GM13976 (cell line): ENCODE measurements at places on chromosomes 12 and 14.

- DNase-seq = no peak
These were observed 21.2 kb downstream of the BCL7A start for GRCh38 chr12:122042910-122043309.

- DNase-seq = peak; percentile 70
These were observed 30.3 kb downstream of the DMAC2L start for GRCh38 chr14:50342221-50343078.

DNA sequence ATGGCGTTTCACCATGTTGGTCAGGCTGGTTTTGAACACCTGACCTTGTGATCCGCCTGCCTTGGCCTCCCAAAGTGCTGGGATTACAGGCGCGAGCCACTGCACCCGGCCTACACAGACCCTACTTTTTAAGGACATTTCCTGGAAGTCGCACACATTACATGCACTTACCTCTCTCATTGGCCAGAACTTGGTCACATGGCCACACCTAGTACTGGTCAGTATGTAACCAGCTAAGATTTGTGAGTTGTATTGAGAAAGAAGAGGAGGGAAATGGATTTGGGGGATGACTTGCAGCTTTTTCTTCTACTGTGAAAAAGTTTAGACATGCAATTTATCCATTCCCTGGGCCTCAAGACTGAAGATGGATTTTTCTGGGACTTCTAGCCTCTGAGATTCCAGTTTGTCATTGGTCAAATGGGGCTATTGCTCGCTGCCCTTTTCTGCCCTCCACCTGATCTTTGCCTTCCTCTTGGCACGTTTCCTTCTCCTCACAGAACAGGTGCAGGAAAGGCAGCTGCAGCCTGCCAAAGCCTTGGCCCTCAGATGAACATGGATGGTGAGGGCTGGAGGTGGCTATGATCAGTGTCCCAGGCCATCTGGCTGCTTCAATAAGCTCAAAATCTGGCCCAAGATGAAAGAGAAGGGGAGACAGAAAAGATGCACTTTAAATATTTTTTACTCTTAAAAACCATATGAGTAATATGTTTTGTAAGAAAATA is 7.1 kb upstream of the ZDHHC22 start:
- DNase-seq = no peak

DNA sequence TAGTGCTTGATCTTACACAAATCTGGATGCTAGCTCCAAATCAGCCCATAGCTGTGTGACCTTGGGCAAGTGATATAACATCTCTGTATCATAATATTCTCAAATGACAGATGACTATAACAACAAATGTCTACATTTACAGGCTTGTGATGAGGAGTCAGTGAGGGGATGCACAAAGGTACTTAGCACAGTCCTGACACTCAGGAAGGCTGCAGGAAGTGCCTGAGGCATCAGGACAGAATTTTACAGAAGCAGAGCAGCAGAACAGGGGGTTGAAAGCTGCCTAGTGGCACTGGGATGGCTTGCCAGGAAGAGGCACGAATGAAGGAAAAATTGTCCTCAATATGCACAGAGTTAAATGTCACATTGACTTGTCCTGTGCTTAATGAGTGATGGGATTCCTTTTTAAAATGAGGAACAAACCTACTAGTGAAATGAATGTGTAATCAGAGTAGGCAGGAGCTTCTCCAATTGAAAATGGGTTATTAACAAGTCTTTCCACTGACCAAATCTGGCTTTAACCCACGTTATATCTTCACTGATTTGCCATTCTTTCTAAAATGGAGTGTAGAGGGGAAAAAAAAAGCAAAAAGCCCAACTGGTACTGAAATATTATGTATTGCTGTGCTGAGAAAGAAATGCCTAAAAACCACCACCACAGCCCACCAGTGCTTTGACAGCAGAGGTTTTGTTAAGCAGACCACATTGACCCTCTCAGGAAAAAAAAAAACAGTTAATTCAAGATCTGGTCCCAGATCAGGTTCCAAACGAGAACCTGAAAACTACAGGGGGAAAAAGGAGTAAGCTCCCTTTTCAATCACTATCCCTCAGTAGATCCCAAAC is 11.6 kb downstream of the BTG1 start:
- DNase-seq = no peak

DNA sequence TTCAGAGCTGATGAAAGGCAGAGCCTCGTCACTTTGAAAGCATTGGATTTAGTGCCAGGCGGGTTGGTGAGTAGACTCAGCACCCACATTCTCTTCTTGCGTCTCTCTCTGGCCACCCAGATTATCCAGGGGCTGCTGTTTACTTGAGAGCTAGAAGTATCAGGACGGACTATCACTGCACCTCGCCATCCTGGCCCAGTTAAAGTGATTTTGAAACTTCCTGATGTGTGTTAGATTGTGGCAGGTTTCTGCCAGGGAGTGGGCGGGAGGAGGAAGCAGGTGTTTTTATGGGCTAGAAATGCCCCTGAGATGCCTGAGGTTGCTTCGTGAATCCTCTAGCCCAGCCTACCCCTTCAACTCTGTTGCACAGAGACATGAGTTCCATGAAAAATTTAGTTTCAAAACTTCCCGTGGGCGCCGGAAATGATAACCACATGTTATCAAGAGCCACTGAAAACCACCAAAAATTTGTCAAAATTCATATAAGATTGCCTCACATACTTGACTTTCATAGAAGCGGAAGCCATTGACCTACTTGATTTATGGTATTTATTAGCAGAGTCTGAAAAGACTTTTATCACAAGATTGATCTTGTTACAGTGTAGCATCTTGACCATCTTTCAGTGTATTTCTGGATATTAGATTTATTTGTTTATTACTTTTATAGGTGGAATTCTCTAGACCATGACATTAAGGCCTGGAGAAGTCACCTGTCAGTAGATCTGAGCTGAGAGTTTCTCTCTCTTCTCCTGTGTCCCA is 466.0 kb downstream of the RAD51B start:
- no peak for DNase-seq

DNA sequence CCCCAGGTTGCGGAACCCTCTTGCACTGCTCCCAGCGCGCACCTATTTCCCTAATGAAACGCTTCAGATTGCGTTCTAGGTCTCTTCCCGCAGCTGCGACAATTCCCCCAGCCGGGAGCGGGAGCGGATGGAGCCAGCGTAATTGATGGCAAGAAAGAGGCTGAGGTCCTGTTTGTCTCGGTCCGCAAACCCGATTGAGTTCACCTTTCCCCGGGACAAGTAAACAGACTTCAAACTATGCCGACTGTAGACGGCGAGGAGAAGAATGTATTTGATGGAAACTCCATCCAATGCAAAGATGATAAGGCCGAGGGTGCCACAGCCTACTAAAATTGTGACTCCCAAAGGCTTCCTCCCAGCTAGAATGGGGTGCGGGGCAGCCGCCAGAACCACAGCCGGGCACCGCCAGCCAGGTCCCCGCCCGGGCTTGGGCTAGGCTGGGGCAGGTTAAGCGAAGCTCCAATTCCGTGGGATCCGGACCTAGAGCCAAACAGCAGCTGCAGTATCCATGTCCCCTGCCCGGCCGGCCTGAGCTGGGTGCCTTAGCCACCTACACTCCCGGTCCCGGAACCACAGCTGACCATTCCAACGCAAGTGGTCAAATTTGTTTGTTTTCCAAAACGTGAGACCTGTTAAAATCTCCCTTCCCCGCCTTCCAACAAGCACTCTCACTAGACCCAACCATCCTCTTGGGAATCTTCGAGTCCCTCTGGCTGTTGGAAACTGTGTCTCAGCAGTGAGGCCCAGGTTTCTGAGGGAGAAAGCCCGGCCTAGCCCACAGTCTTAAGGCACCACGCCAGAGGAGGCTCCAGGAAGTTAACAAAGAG is 5.5 kb downstream of the NKX2-1 start:
- DNase-seq = peak; percentile 34

- no peak for DNase-seq
These were observed 72.9 kb downstream of the LMNTD1 start for GRCh38 chr12:25480145-25480544.

DNA sequence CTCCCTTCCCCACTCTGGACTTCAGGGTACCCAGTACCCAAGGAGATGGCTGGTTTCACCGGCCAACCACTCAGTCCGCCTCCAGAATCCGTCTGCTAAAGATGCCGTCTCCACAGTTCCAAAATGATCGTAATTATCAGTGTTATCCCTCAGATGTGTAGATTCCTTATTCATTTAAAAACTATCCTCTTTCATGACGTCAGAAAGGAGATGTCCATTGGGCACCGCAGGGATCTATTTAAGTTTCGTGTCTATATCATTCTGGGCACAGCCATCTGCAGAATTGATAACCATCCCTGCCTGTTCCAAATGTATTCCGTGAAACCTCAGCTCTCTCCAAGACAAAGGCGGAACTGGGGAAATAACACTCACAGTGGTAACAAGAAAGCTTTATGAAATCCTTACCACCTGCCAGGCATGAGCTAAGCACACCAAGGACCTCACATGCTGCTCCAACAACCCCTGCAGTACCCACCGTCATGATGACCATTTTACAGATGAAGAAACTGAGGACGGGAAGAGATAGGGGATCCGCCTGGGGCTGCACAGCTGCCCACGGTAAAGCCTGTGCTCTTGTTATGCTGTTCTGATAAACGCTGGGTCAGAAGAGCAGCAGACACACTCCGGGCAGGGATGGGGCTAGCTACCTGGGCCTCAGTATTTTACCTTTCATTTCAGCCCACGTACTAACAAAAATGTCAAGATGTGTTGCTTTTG is 90.0 kb downstream of the BCL11B start:
- no peak for DNase-seq

GRCh38 chr14:99440278-99440677 is 40.4 kb downstream of the SETD3 start:
- no peak for DNase-seq

- no peak for DNase-seq
These were observed 34.7 kb upstream of the YY1 start for GRCh38 chr14:100203962-100204834.

GRCh38 chr12:495466-495865 is 35.7 kb downstream of the B4GALNT3 start:
- DNase-seq = no peak

GRCh38 chr12:43501703-43502102 is 50.3 kb downstream of the ADAMTS20 start:
- peak; percentile 38 for DNase-seq

DNA sequence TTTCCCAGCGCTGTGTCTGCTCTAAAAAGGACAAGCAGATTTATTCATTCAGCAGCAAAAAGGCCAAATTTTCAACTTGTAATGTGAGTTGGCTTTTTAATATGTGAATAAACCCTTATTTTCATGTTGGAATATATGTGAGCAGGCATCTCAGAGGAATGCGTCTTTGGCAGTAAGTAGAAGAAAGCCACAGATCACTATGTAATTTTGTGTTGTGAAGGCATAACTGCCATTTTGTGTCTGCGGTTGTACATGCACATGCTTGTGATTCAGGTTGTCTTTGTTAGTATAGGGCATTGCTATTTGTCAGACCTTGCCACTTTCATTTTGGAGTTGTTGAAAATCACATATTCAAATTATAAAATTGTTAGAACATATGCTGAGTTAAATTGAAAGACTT is 398.8 kb upstream of the RGS6 start:
- no peak for DNase-seq

DNA sequence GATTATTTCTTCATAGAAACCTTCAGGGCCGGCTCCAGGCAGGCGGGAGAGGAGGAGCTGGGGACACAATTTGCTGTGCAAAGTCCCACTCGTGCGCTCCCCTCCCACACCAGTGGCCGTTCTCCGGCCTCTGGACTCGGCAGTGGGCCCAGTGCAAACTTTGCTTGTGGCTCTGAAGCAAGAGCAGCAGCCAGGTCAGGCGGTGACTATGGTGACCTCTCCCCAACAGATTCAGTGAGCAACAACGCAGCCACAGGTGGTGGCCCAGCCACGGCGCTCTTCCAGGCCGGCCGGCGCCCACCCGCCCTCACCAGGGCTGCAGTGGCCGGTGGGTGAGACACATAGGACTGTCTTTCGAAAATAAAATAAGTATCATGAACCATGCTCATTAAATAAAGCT is 29.5 kb downstream of the VPS37B start:
- no peak for DNase-seq

- no peak for DNase-seq
These were observed 30.8 kb downstream of the PHETA1 start for GRCh38 chr12:111338096-111338495.

GRCh38 chr12:3791256-3791874 is 38.5 kb upstream of the CRACR2A start:
- no peak for DNase-seq

- no peak for DNase-seq
These were observed 109.7 kb downstream of the ZNF664 start for GRCh38 chr12:124082687-124083086.

GRCh38 chr12:76255692-76256091 is 92.5 kb downstream of the BBS10 start:
- no peak for DNase-seq

DNA sequence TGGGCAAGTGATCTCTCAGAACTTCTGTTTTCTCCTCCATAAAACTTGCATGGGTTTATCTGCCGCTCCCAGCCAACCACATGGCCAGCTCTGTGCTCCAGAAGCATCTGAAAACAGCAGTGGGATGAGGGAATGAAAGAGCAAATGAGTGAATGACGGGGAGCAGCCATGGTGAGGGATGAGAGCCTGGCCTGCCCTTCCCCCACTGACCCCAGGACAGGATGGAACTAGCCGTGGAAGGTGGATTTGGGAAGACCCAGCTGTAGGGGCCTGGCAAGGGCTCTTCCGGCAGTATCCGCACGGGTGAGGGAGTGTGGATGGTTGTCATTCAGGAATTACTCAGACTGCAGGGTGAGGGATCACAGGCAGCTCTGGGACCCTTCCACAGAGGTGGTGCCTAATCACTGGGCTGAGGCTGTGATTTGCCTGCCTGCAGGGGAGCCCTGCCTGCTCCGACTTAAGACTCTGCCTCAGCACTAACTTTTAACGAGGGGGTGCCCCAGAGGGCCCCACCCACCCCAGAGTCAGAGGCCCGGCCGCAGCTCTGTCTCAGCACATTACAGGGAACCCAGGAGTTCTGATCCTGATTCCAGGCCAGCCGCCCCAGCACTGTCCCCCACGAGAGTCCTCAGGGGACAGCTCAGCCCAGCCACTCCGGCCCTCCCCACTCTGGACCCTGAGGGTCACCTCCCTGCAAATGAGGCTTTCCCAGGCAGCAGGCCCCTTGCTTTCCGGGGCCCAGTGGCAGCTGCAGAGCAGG is 136.8 kb upstream of the C14orf180 start:
- no peak for DNase-seq

DNA sequence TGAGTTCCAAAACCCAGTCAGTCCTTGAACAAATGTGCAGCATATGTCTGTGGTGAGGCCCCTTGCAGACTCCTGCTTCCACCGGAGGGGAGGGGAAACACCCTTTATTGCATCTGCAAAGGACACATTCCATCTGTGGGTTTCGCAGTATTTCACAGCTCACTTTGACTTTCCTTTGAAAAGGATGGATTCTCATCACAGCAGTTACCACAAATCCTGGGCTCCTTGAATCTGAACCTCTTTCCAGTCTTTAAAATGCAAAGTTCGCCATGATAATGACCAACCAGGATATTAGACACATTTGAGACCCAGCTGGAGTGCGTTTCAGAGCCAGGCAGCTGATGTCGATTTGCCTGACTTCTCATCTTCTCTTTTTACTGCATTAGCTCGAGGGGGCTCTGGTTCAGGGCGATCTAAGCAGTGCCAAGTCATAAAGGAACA is 242.4 kb downstream of the SLC15A4 start:
- DNase-seq = no peak
